Bone marrow (tissue), 2 donors: ENCODE measurements at places on chromosomes 12 and 14.

- no peak for DNase-seq
Measured at GRCh38 chr12:40560848-40561247, 131.4 kb upstream of the CNTN1 start.

DNA sequence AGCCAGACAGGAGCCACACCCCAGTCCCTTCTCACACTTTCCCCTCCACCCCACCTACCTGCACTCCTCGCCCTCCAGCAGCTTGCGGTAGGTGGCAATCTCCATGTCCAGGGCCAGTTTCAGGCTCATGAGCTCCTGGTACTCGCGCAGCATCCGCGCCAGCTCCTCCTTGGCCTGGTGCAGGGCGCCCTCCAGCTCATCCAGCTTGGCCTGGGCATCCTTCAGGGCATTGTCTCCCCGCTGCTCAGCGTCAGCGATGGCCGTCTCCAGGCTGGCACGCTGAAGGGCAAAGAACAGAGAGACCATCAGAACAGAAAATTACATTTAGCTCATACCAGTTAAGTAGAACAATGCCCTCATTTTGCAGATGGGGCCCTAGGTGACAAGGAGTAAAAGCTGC is 5.5 kb downstream of the KRT74 start:
- DNase-seq, result no peak

DNA sequence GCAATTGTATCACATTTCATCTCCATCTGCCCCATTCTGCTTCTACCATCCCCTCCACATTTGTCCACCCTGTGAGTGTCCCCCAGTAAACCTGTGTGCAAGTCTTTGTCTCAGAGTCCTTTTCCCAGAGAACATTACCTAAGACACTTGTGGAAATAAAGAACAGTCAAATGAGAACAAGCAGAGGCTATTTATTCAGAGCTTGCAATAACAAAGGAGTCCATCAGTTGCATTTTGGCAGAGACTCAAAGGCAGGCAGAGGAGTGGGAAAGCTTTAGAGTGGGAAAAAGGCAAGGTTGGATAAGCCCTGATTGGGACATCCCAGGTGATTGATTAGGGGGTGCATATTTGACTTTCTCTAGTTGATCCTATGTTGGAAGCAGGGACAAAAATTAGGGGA is 18.2 kb upstream of the PPFIBP1 start:
- DNase-seq, result no peak

DNA sequence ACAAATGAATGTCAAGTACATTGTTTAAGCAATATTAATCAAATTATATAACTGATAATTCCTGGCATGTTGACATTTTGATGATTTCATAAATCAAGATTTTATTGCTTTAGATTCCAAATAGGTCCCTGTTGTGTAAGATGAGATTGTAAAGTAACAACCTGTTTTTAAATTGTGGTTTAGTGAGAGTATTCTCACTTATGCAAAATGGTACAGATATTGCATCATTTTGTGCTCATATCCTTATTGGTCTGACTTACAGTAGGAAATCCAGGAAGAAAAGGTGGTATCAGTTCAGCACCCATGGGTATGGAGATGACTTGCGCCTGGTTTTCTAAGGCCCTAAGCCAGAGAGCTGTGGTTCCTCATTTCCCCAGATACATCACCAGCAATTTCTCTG is 165.5 kb downstream of the KIF21A start:
- DNase-seq, result no peak

DNA sequence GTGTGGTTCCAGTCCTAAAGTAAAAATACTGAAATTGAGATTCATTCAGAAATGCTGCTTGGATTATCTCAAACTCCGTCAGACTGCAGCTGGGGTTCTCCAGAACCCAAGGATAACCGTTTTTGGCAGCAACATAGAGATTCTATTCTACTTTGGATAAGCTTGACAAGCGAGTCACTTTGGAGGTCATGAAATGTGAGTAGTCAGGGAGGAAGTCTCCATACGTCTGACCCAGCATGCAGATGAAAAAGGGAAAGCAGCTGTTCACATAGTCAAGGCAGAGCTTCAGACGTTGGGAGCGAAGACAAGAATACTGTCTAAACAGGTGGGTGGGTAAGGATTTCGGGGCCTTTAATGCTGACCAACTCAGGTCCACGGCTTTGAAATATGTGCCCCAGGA is 14.9 kb upstream of the HSP90B1 start:
- DNase-seq, result no peak

DNA sequence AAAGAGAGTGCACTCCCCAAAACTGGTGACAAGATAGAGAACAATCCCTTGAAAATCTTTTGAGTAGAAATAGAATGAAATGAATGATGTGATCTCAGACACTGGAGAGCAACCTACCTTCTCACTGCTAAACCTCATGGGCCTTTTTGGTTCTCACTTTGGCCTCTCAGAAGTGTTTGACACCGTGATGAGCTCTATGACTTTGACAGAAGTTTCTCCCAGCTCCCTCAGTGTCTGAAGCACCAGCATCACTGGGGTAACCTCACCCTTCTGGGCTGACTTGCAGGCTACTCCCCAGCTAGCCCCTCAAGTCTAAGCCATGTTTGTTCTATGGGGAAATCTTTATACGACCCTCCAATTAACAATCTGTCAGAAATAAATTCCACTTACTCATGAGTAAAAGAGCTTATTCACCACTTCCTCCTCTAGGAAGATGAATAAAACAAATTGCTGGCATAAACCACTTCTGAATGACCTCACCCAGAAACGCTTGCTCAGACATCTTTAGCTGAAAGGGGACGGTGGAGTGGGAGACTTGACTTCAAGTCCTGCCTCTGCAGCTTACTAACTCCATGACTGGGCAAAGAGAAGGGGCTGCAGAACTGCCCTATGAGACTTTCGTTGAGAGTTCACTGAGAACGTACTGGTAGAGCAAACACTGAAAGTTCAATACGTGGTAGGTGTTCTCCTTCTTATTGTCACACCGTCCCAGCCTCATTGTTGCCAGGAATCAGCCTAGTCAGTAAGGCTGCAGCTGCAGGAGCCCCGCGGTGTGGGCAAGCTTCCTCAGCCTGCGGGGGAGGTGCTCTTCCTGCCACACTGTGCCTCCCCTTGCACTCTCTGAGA is 46.5 kb downstream of the ST8SIA1 start:
- no peak for DNase-seq

DNA sequence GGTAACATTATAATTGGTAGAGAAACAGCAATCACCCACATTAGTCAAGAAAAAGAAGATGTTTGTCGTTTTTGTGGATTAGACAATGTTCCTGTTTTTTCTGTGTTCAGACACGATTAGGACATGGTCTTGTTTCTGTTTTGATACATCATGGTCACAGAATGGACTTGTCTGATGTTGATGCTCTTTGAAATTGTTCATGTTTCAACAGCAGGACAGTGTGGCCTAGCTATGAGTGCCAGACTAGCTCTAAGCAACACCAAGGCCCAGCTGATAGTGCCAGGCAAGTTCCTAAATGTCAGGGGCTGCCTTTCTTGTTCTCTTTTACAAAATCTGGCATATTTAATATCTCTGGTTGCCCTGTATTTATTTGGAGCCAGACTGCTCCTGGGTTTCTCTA is 40.9 kb upstream of the TOMM20L start:
- DNase-seq, result no peak

DNA sequence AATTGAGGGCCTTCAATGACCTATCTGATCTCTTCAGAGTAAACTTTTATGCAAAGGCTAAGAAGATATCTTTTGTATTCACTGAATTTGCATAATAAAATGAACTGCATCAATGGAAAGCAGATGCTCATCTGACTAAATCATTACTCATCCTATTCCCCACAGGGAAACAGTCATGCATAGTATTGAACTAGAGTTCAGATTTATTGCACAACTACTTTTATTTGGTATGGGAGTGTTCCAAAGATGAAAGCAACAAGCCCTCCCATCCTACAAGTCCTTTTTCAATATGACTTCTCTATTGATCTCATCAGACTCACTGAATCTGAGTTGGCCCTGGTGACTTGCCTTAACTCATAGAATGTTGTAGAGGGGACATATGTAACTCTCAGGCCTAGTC is 159.8 kb downstream of the KITLG start:
- no peak for DNase-seq

DNA sequence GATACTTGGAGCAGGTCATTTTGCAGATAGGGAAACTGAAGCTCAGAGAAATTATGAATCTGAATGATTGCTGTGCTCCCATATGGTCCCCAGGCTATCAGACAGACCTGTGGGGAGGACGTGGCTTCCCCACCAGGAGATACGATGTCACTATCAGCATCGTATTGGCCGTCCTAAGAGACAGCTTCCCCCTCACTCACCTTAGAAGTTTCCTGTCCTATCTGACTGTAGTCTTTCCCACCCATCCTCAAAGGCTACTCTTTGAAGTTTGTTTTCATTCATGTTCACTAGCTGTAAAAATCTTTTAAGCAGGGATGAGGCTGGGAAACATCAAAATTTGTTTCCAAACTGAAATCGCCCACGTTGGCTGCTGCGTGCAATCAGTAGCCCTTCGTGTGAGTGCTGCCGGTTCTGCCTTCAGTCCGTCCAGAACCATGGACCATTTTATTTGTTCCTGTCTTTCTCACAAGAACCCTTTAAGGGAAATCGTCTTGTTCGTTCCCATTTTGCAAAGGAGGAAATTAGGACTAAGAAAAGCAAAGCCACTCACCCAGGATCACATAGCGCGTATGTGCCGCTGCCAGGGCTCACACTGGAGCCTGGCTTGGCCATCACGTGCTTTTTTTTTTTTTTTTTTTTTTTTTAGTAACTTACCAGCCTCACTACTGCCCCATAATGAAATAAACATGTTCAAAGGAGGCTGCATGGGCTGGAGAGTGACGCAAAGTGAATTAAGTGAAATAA is 1.0 kb upstream of the KDM2B start:
- DNase-seq, result no peak

DNA sequence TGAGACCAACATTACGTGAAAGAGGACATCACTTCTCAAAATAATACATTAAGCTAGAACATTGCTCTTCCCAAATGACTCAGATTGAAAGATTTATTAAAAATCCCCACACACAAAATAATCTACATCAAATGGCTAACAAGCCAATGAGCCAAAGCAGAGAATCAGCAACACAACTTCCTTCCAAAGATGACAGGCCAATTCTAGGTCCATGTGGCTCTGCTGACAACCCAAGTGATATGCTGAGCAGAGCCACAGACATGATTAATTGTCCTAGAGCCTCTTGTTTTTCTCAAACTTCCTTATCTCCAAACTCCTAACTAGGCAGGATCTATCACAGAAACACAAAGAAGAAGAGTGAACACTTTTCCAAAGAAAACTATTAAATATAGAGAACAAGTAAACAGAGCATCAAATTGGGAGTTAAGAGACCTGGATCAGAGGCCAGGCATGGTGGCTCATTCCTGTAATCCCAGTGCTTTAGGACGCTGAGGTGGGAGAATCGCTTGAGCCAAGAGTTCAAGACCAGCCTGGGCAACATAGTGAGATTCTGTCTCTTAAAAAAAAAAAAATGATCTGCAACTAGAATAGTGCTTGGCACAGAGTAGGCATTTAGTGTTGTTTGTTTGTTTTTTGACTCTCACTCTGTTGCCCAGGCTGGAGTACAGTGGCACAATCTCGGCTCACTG is 38.5 kb downstream of the SENP1 start:
- DNase-seq, result no peak

DNA sequence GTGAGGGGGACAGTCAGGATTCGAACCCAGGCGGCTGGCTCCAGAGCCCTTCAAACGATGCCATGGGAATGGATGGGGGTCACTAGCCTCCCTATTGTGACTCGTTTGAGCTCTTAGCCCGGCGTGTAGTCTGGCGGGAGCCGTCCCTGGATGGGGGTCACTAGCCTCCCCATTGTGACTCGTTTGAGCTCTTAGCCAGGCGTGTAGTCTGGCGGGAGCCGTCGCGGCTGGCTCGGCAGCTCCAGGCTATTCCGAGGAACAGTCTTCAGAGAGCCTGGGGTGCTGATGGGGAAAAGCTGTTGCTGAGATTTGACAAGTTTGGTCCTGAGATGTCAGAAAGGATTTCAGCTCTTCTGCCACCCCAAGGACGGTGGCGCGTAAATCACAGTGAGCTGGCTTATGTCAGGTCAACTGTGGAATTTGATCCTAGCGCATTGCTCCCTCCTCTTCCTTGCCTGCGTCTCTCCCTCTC is 58.3 kb downstream of the CALM1 start:
- no peak for DNase-seq

- DNase-seq, result no peak
Measured at GRCh38 chr12:20482491-20483054, 114.2 kb downstream of the PDE3A start.

DNA sequence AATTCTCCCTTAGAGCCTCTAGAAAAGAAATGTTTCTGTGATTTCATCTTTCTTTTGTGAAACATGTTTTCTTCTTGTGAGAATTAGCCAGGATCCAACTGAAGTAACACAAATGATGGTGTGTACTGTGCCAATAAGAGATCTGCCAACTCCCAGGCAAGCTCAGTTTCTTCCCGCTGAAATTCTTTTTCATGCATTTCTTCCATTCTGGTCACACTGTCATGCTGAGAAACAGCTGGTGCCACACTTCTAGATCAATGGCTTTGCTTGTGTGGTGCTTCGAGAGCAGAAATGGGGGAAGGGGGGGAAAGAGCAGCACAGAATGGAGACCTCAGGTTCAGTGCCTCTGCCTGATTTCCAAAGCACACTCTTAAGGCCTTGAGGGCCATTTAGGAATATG is 41.4 kb upstream of the FGF6 start:
- DNase-seq, result no peak
